ENCODE measurements at places on chromosomes 4 and X. TPM values are rescaled to one million over a fixed set of nuclear protein-coding genes. Genes with fewer than 3 reads are reported as not detected.

DNA sequence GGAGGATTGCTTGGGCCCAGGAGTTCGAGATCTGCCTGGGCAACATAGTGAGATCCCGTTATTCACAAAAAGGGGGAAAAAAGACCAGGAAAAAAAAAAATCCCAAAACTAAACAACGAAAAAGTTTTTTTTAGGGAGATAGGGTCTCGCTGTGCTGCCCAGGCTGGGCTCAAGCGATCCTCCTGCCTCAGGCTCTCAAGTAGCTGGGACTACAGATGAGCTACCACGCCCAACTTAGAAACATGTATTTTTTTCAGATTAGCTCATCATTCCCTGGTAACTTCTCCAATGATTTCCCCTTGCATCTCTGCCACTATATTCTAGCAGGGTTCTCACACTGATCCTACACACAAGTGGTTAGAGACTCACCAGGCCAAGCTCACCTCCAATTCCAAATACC is 24.4 kb upstream of the IRAK1 start:
- no peak for DNase-seq

DNA sequence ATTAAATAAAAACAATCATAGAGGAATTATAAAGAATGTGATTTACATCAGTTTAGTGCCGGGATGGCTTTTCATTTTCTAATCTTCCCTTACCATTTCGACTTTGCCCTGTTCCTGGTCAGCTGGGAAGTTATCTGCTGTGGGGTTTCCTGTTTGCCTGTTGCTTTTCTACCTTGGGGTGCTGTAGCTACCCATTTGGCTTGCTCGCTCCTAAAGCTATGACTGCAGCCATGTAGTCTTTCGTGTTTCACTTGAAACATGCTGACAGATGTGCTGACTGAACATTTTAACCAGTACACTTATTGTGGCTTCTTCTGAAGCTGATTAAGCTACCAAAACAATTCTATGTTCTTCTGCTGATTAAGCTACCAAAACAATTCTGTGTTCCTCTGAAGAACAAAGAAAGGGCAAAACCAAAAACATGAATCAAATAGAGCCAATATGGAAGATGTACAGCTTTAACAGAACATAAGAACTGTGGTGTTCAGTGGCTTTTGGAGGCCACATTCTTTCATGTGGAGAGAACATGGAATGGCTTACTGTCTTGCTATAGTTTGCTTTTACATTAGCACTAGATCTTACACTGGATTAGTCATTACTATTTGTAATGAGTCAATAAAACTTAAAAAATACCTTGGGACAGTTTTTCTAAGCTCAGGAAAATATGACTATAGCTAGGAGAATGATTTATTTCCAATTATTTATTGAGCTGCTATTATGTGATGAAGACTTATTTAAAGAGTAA is 440.4 kb downstream of the SPRY1 start:
- no peak for DNase-seq

DNA sequence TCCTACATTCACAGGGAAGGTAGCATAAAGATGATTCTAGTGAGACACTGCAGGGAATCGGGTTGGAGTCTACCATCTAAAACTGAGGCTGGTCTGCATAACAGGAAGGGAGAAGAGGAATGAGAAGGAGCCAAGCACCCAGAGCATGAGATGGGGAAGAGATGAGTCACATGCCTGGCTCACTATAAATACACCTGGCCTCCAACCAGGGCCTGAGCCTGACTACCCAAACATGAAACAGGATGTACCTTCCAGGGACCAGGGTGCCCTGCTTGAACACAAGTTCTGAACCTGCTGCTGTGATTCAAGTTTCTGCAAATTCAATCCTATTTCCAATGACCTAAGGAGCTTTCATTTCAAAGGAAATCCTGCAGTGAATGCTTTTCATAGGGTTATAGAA is 24.9 kb downstream of the CD99L2 start:
- DNase-seq, result no peak

The GAGE12E gene
- total RNA-seq, result not detected

DNA sequence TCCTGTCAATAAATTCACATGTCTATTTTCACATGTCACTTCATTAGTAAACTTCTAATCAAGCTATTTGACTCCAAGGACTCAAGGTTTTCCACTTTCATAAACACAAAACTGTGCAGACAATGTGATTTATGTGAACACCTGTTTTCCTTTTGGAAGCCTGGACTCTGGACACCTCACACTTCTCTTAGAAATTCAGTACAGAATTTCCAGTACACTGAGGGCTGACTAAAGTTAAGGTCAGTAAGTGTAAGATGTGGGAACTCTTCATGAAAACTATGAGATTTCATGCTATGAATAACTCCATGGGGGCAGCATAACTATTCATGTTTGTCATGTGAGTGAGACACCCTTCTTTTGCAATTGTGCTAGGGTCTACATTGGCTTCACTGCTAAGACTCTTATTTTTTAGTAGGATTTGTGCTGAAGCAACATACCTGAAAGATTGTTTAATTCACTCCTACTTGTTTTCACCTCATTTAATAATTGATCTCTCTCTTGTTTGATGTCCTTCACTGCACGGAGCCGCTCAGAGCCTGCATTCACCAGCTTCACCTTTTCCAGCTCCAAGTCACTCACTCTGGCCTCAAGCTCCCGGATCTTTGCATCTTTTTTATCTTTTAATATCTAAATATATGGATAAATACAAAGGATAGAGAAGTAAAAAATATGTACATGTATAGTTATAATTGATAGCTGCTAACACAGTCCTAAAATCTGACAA is 55.3 kb downstream of the STBD1 start:
- DNase-seq, result no peak

The BEND2 gene
- total RNA-seq, result not detected

DNA sequence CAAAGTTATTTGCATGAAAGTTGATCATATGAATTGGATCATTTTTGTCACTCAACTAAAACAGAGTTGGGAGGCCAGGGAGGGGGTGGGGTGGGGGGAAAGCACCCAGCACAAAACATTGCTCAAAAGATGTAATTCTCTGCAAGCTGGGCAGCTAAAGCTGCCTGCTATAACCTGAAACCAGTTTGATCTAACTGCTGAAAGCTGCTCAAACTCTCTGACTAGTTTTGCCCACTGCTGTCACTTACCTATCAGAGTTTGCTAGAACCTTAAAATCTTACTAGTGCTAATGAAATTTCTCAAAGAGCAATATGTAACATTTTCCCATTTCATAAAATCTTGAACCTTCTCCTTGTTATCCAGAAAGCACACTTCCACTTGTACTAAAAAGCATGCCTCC is 10.4 kb downstream of the CXCL8 start:
- no peak for DNase-seq

The UGT2A1 gene
- total RNA-seq, result not detected

The SLC16A2 gene
- total RNA-seq, result 0.19 TPM

DNA sequence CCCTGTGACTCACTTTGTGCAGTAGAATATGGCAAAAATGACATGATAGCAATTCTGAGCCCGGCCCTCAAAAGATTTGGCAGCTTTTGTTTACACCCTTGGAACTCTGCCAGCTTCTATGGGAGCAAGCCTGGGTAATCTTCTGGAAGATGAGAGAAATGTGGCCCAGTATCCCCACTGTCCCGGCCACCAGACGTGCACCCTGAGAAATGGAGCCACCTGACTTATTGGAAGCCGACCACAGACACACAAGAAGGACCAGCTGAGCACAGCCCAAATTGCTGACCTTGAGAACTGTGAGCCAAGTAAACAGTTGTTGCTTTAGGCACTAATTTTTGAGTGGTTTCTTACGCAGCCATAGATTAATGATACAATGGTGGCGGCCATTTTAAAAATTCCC is 197.0 kb downstream of the STIM2 start:
- no peak for DNase-seq

DNA sequence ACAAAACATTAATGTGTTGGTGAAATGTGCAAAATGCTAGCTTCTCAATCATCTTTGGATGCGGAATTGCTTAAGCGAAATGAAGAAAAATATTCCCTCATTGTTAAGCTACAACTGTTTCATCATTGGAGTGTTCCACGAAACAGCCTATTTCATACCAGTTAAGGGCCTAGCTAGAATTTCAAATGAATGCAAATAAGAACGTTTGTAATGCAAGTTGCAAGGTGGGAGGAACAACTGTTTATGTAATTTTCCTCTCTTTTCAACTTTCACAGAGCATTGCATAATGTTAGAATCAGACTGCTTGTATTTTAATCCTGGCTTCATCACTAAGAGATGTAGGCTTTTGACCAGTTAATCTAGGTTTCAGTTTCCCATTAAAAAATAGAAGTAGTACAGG is 480.1 kb downstream of the IL1RAPL1 start:
- no peak for DNase-seq

GRCh38 chrX:78330540-78330939 is 3.1 kb upstream of the CYSLTR1 start:
- no peak for DNase-seq

All from CD4-positive, alpha-beta memory T cell (primary cell).